ENCODE measurements at places on chromosomes 13 and 19.

- DNase-seq: no peak
Observed at GRCh38 chr13:94917824-94918223, 205.5 kb upstream of the SOX21 start.

GRCh38 chr13:110841846-110842245, 73.0 kb downstream of the ANKRD10 start:
- no peak for DNase-seq

GRCh38 chr19:29886586-29886985, 55.5 kb upstream of the URI1 start:
- no peak for DNase-seq

GRCh38 chr13:111485491-111486250, 165.2 kb downstream of the TEX29 start:
- DNase-seq: no peak

DNA sequence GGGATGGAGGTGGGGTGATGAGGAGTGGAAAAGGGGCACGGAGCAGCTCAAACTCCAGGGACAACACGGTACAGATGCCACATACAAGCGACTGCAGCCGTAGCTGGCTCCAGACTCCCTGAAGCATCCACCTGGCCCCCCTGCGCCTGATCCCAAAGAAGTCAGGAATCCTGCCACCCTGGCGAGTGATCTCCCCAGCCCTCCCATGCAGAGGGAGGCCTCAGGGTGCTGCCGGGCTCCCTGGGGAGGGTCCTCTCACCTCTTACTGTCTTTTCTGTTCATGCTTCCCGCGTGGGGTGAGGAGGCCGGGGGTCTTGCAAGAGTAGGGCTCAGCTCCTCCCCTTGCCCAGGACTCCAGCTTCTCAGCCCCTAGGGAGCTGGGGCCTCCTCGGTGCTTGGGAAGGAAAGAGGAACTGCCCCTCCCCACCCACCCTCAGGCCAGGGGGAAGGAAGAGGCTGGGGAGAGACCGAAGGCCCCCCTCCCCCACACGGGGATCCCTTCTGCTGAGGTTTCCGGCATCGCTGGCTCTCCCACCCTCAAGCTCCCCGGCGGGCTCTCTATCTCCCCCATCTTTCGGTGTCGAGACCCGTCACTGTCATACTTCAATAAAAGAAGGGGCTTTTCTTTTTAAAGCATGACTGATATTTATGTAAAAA, at the start of gene RASGRP4:
RASGRP4 (minus strand) TSS at position 410 of the 657 bp plus-strand sequence; CDS start at position 282, 128 bp downstream.
- DNase-seq: no peak

DNA sequence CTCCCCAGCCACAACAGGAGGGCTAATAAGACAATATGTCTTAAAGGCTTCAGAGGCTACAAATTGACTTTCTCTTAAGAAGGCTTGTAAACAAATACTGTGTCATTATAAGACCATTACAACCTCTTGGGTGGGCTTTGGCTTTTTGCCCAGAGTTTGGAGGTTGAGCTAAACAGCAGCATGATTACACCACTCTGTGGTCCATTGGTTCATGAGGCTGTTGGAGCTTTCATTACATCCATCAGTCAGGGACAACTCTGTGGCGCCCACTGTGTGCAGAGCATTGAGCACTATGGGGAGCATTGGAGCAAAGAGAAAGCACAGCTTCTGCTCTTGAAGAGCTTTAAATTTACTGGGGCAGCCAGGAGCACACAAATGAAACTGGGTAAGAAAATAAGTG, 75.9 kb downstream of the TNFSF11 start:
- DNase-seq: no peak

- DNase-seq: no peak
Observed at GRCh38 chr13:97724450-97724849, 229.0 kb upstream of the IPO5 start.

DNA sequence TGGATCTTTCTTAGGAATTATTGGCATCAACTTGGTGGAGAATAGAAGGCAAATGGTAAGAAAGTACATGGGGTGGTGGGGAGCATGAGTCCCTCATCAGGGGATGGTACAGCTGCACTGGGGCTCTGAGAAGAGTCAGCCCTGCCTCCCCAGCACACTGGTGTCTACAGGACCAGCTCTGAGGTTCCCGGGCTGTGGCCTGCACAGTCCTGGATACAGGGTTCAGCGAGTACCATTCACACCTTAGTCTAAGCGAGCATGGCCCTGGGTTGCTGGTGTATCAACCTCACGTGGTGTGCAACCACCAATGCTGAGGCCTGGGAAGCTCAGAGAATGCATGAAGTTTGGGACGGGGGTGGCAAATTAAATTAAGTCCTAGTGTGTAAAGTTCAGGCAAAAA, 10.1 kb downstream of the TMEM255B start:
- no peak for DNase-seq

- no peak for DNase-seq
Observed at GRCh38 chr19:17404015-17404414, 1.4 kb downstream of the BST2 start.

Measured in stimulated activated naive CD8-positive, alpha-beta T cell treated with anti-CD3 and anti-CD28 coated beads, Interleukin-15, amount 100 ng/mL, for 72 hours (primary cell).